ENCODE measurements at places on chromosomes 16 and 17.

DNA sequence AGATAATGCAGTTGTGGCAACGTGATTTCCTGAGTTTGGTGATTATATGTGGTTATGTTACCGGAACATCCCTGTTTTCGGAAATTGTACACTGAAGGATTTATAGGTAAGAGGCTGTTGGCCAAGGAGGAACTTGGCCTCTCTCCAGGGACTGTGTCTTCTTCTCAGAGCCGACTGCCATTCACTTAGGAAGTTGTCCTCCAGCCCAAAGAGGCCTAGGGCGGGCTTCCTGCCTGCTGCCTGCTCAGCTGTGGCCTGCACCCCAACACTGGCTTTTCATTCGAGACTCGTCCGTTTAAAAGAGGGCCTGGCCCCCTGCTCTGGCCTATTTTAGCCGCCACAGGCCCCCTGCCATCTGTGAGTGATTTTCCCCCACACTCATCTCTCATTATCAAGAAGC lies 64.3 kb downstream of the ZDHHC7 start:
- peak; percentile 45 for DNase-seq

- DNase-seq, result peak; percentile 16
Measured at GRCh38 chr17:45923511-45924268, 29.3 kb downstream of the MAPT start.

DNA sequence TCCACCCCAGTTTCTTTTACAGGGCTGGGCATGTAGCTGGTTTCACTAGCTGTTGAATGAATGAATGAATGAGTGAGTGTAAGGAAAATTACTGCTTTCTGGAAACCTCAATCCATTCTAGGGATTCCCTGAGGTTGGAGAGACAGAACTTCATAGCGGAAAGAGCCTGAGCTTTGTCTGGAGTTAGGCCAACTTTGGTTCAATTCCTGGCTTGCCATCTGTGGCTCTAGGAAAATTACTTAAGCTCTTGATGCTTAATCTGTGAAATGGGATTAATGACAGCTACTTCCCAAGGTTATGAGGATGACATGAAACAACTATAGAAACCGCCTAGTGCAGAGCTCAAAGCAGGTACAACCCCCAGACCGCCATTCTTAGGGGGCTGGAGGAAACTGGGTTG lies 76.3 kb upstream of the AXIN2 start:
- DNase-seq, result no peak

- DNase-seq, result peak; percentile 71
Measured at GRCh38 chr16:89922884-89923639, at the start of gene TUBB3. TUBB3 (plus strand) TSS chr16:89923342; CDS start chr16:89923402, 60 bp downstream.

GRCh38 chr17:70190959-70191805 lies 21.9 kb downstream of the KCNJ2 start:
- no peak for DNase-seq
